ENCODE measurements at places on chromosomes 3 and 15.

DNA sequence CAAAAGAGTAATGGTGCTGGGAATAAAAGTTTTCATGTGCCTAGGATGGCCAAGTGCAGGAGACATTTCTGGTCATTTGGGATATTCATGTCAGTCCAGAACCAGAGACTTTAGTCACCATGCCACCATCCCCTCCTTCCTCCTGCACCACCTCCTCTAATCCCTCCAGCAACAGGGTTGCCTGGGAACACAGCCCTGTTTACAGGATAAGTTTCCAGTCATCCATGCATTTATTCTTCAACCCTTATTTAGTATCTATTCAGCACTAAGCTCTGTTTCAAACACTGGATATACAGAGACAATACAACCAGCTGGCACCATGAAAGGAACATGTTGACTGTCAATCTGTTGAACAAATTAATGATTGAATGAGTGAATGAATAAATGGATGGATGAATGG lies 211.7 kb downstream of the CLSTN2 start:
- no peak for DNase-seq

DNA sequence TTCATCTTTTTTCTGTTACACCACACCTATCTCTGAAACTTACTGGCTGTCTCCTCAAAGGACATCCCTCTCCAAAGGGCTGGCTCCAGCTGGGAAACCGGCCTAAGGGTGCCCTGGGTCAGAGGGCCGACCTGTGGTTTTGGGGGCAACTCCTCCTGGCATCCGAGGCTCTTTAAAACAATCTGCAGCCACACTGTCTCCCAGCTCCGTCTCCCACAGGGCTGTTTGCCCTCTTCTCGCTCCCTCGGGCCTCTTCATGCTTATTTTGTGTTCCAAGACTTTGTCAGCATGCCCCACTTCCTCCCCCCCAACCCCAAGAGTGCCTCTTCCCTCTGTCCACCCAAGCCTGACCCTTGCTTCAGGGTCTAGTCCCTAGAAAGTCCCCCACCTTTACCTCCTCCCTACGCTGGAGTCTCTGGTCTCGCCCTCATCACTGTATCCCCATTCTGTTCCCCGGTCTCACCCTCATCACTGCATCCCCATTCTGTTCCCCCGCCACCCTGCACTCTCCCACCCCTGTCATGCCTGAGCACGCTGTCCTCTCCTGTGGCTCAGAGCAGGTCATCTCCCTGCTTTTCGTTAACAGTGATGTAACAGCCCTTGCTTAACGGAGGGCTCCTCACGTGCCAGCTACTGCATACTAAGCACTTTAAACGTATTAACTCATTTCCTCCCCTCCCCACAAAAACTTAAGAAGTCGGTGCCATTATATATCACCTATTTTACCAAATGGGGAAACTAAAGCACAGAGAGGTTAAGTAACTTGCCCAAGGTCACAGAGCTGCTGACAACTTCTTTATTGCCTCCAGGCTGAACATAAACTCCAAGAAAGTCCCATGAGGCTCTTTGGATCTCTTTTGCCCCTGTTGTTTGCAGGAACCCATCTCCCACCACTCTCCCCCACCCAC lies 1.1 kb upstream of the CSK start:
- no peak for DNase-seq

GRCh38 chr3:165642761-165643420 lies 194.3 kb downstream of the BCHE start:
- DNase-seq: no peak

- DNase-seq: no peak
These were observed 466 bp downstream of the IQSEC1 start for GRCh38 chr3:13072600-13073325.

GRCh38 chr15:57406062-57406772 lies 29.9 kb downstream of the CGNL1 start:
- DNase-seq: no peak

- no peak for DNase-seq
These were observed 292.5 kb downstream of the ZPLD1 start for GRCh38 chr3:102727340-102727739.

- DNase-seq: no peak
These were observed 164.8 kb downstream of the ERC2 start for GRCh38 chr3:56303487-56303886.

- no peak for DNase-seq
These were observed 192.3 kb downstream of the STAG1 start for GRCh38 chr3:136559896-136560295.

DNA sequence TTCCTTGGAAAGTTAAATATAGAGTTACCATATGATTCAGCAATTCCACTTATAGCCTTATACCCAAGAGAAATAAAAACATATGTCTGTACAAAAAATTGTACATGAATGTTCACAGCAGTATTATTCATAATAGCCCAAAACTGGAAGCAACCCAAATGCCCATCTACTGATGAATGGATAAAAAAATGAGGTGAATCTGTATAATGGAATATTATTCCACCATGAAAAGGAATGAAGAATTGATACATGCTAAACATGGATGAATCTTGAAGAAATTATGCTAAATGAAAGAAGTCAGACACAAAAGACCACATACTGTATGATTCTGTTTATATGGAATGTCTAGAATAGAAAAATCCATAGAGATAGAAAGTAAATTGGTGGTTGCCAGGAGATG lies 61.4 kb downstream of the TTC23 start:
- no peak for DNase-seq

- no peak for DNase-seq
These were observed 23.1 kb downstream of the UBE3A start for GRCh38 chr15:25415707-25416106.

DNA sequence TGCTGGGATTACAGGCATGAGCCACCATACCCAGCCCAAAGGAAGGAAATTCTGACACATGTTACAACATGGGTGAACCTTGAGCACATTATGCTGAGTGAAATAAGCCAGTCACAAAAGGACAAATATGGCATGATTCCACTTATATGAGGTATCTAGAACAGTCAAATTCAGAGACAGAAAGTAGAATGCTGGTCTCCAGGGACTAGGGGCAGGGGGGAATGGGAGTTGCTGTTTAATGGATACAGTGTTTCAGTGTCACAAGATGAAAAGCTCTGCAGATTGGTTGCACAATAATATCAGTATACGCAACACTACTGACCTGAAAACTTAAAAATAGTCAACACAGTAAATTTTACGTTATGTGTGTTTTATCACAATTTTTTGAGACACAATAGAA lies 4.1 kb downstream of the SPATA12 start:
- DNase-seq: no peak

DNA sequence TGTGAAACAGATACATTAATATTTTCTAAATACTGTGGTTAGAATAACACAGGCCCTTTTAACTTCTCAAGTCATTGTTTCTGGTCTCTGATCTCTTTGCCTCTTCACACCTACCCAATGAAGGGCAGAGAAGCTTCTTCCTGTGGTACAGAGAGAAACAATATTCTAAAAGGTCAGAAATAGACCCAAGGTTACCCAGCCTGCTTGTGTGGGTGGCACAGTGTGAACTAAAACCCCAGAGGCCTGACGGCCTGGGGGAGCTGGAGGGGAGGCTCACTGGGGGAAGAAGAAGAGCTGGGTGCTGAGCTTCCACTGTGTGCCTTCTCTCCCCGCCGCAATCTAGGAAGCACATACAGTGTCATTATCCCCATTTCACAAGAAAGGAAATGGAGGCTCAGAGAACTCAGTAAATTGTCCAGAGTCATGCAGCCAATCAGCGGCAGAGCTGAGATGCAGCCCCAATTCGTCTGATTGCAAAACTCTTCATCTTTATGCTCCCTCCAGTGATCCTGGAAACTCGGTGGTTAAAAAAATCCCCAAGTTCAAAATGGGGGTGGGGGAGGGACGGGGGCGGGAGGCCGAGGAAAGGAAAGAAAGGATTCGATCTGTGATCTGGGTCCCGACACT lies 64.1 kb upstream of the HEG1 start:
- DNase-seq: no peak

DNA sequence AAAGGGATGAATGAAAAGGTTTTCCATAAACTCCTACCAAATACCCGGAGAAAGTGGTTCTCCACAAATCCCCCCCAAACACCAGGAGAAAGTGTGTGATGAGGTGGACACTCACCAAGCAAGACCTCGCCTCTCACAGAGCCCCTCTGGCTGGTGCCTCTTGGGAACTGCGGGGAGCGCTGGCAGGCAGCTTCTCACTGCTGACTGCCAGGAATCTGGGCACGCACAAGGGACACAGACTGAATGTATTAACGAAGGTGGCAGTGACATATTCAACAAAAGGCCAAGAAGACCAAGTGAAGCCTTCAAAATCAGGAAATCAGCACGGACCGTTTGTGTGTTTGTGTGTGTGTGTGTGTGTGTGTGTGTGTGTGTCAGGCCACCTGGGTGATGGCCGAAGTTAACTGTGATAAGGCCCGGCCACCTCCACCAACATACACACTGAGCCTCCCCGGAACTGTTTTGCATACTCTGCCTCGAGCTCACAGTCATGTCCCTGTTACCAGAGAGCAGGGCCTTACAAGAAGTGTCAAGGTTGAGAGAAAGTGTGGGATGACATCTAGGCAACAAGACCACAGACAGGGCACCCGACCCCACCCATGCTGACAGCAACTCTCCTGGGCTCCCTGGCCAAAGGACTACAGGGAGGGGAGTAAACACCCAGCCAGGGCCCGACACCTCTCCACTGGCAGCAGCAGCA lies 18.0 kb downstream of the ATP10A start:
- no peak for DNase-seq

GRCh38 chr3:101244212-101244575 lies 76.2 kb downstream of the IMPG2 start:
- no peak for DNase-seq

DNA sequence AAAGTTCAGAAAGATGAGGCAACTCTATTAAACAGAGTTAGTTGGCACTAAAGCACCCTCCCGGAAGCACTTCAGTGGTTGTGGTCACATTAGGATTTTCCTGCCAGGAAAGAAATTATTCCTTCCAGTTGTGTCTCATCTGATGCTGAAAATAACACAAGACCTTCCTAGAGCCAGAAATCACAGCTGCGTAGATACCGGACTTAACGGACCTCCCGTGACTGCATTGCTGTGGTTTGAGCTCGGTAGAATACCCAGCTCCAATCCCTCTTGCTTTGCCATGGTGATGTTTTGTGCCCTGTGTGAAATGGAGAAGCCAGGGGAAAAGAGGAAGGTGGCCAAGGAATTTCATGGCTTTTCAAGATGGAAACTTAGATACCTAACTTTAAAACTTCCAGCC lies 215.0 kb upstream of the IGF1R start:
- DNase-seq: no peak

DNA sequence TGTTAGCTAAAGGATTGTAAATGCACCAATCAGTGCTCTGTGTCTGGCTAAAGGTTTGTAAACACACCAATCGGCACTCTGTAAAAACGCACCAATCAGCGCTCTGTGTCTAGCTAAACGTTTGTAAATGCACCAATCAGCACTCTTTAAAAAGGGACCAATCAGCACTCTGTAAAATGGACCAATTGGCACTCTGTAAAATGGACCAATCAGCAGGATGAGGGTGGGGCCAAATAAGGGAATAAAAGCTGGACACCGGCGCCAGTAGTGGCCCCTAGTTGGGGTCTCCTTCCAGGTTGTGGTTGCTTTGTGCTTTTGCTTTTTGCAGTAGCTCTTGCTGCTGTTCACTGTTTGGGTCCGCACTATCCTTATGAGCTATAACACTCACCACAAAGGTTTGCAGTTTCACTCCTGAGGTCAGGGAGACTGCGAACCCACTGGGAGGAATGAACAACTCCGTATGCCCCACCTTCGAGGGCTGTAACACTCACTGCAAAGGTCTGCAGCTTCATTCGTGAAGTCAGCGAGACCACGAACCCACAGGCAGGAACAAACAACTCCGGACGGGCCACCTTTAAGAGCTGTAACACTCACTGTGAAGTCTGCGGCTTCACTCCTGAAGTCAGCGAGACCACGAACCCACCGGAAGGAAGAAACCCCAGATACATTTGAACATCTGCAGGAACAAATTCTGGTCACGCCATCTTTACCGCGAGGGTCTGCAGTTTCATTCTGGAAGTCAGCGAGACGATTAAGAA lies 1.1 kb upstream of the SUCLG2 start:
- peak; percentile 7 for DNase-seq

- no peak for DNase-seq
These were observed 342.8 kb downstream of the TUSC7 start for GRCh38 chr3:117052395-117052794.

DNA sequence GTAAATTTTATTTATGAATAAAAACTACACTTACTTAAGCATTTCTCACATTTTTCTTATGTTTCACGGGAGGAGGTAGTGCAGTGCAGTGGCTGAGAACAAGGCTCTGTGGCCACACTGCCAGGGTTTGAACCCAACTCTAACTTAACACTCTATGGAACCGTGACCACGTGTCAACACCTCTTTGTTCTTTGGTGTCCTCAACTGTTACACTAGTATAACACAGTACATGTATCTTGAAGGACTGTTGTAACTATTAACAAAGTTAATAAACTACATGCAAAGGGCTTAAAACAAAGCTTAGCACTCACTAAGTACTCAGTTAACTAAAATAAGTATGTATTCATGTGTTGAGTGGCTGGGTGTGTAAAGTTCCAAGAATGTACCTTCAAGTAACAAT lies 19.5 kb downstream of the CD47 start:
- no peak for DNase-seq

All from activated naive CD4-positive, alpha-beta T cell (primary cell).